ENCODE measurements at places on chromosomes 5 and 9.

DNA sequence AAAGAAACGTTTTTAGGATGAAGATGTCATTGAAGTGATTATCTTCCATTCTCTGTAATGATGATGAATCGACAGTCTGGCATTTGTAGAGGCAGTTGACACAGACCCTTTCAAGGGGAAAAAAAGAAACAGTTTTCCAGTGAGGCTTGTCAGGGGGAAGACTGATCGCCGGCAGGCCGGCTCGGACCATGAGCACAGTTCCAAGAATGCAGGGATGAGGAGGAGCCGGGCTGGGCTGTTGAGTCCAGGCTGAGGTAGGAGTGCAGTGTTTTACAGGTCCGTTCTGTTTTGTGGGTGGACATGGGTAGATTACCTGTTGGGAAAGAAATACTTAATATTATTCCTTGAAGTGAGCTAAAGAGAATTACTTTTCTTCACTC is 194.6 kb downstream of the AOPEP start:
- no peak for DNase-seq

DNA sequence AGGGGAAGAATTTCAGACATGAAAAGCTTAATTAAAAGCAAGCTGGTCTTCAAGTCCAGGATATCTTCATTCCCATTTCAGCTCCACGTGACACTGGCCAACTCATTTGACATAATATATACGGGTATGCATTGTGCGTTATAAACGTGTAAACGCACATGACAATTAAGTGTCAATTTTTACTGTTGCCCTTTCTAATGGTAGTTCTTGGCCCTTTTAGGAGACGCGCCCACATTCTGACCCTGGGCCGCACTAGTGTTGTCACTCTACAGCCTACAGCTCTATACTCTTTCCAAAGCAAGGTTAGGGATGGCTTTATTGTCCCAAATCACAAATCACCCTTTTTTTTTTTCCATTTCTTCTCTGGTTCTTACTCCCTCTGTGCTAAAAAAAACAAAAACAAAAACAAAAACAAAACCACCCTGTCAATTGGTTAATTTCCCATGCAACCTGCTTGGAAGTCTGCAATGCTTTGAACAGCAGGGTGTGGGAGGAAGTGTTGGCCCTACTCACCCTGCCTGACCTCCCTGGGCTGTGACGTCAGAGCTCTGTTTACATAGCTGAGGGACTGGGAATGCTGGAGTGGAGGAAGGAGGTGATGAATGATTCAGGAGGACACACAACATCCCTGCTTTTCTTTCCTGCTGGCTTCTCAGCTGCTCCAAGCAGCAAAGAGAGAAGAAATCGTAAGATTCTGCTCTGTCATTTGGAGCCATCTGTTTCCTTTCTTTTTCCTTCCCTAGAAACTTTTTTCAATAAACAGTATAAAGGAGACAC is 19.3 kb downstream of the RFK start:
- peak; percentile 87 for DNase-seq

GRCh38 chr5:52648726-52649125 is 139.0 kb upstream of the ITGA1 start:
- DNase-seq = no peak

DNA sequence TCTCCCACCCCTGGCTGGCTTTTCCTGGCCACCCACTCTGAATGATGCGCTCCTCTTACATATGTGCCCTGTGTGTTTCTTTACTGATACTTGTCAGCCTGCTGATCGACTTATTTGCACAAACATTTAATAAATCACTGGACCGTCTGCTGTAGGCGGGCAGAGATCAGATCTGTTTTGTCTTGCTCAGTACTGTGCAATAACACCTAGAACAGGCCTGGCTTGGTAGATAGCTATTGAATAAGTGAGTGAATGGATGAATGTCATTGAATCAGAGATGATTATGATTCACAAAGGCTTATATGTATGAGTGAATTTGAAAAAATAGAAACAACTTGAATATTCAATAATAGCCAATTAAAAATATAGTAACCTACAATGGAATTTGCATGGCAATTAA is 165.1 kb downstream of the RGS3 start:
- DNase-seq = no peak

GRCh38 chr9:114370251-114370967 is 17.4 kb downstream of the AKNA start:
- no peak for DNase-seq

GRCh38 chr9:125428060-125428901 is 166.7 kb downstream of the GAPVD1 start:
- no peak for DNase-seq

GRCh38 chr5:1386274-1386717 is 41.4 kb upstream of the CLPTM1L start:
- DNase-seq = no peak

DNA sequence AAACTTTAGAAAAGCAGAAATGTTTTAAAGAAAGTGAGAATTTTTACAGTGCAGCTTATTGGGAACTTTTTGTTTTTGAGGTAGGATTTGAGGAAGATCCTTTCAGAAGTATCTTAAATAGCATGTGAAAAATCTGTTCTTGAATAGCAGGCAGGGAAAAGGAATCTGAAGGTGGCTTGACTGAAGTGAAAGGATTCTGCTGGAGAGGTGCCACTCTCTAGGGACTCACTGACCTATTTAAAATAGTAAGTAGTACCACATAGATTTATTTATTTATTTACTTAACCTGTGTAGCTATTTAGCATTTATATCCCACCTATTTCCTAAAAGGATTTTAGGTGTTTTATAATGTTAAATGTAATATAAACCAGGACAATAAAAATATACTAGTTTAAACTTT is 69.1 kb downstream of the NIPBL start:
- DNase-seq = no peak

- no peak for DNase-seq
Observed at GRCh38 chr9:73024601-73025034, 71.8 kb upstream of the ALDH1A1 start.

DNA sequence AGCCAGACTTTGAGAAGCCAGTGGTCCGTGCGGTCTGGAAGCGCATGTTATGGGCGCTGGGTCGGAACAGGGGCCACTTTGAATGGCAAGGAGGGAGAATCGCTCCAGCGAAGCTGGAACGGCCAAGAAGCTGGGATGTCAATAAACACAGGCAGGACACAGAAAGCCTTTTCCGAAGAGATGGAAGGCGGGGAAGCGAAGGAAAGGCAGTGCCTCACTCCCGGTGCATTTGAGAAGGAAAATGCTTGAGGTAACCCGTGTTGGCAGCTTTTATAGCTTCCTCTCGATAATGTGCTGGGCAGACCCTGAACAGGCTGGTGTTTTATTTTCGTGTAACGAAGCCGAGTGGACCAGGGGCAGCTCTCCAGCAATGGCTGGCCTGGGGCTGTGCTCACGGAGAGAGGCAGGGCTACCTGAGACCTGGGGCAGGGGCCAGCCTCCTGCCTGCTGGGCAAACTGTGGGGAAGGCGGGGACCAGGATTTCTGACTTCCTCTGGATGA is 84.2 kb upstream of the SPRY4 start:
- DNase-seq = no peak

DNA sequence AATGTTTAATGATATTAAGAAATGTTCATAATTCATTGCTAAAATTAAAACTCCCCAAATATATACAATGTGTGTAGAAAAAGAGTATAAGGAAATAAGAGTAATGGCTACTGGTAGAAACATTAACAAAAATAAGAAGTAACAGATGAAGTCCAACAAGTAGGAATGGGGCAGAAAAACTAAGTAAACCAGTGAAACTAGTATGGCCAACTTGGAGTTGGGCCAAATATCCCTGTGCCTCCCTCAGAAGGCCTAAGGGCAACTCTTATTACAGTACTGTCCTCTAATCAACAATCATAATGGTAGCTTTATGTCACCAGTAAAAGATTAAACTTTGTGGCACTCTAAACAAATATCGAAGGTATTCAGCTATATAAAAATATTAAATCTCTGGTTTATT is 93.5 kb downstream of the SSBP2 start:
- DNase-seq = no peak

- no peak for DNase-seq
Observed at GRCh38 chr5:109649318-109649717, 40.4 kb upstream of the MAN2A1 start.

- DNase-seq = peak; percentile 3
Observed at GRCh38 chr5:112822456-112822855, 38.6 kb upstream of the SRP19 start.

DNA sequence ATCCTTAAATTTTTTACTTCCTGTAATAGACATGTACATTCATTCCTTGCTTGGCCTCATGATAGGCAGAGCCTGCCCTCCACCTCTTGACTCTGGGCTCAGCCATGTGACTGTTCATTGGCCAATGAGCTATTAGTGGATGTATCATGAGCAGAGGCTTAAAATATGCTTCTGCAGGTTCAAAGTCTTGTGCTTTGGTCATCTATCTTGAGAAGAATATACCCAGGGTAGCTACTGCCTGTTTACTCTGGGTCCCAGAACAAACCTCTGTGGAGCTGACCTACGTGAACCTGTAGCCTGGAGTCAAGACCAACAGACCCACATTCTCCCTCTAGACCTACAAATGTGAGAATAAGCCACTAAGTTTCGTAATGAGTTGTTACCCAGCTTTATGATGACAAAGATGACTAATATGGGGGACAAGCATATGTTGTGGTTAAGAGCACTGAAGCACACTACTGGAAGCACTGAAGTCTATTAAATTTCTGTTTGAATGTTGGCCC is 244.4 kb downstream of the MAST4 start:
- DNase-seq = no peak

DNA sequence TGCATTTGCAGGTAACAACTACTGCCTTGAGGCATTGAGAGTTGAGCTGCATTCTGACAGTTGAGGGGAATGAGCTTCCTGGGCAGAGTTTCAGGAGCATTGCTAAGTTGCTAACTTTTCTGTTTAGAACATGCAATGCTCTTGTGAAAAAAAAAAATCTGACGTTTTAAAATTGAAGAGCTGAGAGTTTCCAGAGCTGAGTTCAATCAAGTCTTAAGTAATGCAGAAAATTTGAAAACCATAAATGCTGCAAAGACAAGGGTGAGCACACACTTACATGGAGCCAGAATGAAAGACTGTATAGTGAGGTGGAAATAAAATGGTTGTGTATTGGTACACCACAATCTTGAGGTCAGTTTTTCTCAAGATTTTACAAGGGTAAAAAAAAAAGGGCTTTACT is 166.0 kb downstream of the GABRB2 start:
- DNase-seq = no peak

GRCh38 chr5:178527458-178528307 is 62.5 kb downstream of the COL23A1 start:
- no peak for DNase-seq

DNA sequence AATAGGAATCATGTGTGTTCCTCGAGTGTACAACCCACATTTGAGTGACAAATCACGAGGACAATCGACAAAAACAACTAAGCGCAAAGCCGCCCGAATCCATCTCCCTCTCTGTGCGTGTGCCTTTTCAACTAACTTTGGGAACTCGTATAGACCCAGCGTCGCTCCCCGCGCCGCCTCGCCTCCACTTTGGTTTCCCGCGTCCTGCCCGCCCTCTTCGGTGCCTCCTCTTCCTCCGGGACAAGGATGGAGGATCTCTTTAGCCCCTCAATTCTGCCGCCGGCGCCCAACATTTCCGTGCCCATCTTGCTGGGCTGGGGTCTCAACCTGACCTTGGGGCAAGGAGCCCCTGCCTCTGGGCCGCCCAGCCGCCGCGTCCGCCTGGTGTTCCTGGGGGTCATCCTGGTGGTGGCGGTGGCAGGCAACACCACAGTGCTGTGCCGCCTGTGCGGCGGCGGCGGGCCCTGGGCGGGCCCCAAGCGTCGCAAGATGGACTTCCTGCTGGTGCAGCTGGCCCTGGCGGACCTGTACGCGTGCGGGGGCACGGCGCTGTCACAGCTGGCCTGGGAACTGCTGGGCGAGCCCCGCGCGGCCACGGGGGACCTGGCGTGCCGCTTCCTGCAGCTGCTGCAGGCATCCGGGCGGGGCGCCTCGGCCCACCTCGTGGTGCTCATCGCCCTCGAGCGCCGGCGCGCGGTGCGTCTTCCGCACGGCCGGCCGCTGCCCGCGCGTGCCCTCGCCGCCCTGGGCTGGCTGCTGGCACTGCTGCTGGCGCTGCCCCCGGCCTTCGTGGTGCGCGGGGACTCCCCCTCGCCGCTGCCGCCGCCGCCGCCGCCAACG is at the start of gene GPR150:
TSS of gene GPR150 (plus strand) at position 58 of the 840 bp plus-strand sequence. CDS start at position 247, 189 bp downstream.
- no peak for DNase-seq

GRCh38 chr9:114266969-114267368 is 55.9 kb upstream of the ORM1 start:
- no peak for DNase-seq

GRCh38 chr5:137831105-137831504 is 36.6 kb upstream of the MYOT start:
- no peak for DNase-seq

- no peak for DNase-seq
Observed at GRCh38 chr5:158895588-158895987, 204.1 kb downstream of the EBF1 start.

DNA sequence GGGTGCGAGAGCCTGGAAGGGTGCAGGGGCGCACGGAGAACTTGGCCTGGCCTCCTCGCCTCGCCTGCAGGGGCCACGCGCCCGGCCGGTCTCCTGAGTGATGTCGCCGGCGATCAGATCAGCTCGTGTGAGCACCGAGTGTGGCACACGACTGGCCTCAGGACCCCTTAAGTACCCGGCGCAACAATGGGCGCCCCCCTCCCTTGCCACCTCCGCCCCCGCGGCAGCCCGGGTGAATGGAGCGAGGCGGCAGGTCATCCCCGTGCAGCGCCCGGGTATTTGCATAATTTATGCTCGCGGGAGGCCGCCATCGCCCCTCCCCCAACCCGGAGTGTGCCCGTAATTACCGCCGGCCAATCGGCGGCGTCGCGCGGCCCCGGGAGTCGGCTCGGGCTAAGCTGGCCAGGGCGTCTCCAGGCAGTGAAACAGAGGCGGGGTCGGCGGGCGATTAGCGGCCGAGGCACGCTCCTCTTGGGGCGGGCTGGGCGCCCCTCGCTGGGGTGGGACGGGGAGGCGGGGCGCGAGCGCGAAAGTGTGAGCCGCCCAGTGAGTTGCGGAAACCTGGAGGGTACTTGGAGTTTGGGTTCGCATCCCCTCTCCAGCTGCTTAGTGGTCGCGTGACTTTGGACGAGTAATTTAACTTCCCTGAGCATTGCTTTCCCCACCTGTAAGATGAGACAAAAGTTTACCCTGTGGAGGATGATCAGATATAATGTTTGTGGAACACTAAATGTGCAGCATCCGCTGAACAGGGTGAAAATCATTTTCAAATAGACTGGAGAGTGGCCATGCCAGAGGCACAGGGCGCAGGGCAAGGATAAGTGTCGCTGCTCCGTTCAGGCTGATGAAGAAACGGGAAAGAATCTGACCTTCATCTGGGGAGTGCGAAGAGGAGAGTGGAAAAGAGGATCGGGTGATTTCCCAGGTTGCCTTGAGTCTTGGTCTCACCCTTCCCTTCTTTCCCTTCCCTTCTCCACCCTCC is at the start of gene NEUROG1:
TSS of gene NEUROG1 (minus strand) at position 145 of the 982 bp plus-strand sequence. CDS start 274 bp downstream, outside the sequence.
- no peak for DNase-seq
